ENCODE measurements at places on chromosomes 4 and X.

DNA sequence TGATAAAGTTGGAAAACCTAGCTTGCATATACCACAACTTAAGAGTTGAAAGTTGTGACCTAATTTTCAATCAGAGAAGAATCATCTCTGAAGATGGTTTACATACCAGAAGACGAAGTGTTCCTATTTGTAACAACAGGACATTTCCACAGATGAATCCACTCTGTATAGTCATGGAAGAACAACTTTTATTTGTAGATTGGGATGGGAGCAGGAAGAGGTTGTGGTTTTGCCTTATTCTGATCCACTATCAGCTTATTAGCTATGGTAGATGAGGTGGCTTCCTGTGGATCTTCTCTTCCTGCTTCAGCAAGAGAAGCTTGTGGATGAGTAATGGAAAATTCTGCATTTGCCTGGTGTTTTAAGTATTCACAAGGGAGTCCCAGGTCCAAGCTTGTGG lies 18.6 kb upstream of the SUPT20HL1 start:
- DNase-seq, result no peak

GRCh38 chr4:53088152-53088551 lies 226.0 kb downstream of the RASL11B start:
- no peak for DNase-seq

- DNase-seq, result peak; percentile 51
These were observed 460.3 kb downstream of the MID1IP1 start for GRCh38 chrX:39261446-39262147.

DNA sequence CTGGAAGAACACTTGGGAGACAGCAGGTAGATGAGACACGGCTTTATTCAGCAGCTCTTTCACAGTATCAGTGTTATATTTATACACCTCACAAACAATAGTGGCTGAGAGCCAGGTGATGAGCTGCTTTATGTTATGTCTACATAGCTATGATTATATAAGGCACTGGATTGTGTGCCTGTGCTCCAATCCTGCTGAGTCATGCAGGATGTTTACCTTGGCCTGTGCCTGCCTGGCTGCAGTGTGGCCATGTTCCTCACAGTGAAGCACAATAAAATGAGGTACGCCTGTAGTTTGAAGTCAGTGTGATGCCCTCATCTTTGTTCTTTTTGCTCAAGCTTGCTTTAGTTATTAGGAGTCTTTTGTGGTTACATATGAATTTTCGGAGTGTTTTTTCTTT lies 31.3 kb downstream of the CXCL13 start:
- peak; percentile 4 for DNase-seq

DNA sequence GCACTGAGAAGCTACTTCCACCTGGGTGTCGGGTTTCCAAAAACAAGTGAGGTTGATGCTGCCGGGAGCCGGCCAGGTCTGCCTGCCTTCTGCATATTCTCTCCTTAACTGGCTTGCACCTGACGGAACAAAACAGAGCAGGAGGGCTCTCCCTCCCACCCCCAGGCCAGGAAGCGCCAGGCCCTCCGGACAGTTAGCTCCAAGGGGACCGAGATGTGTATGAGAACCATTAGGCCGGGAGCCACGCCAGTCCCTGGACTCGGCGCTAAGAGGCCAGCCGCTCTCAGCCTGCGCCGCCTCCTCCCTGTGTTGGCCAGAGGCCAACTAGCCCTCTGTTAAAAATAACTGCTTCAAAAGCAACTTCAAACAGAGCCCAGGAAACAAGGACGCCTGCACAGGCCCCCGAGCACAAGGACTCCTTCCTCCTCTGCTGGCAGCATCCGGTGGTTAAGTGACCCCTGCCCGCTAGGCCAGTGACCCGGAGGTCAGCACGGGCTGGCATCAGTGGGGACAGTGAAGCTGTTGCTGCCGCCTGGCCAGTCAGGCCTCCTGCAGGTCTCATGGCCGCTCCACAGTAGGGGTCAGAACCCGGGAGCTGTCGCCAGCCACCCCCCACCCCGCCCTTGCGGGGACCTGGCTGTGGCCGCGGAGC lies 107.9 kb downstream of the ABLIM2 start:
- DNase-seq, result peak; percentile 80

DNA sequence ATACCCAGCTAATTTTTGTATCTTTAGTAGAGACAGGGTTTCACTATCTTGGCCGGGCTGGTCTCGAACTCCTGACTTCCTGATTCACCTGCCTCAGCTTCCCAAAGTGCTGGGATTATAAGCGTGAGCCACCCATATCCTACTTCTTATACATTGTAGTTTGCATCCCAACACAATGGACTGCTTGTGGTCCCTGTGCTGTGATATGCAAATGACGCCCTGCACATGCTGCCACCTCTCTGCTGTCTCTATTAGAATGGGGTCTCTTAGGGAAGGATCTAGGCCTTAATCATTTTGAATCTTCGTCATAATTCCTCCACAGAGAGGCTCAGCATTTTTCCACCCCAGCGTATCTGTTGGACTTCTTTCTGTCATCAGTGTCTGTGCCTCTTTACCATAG lies 595.9 kb downstream of the ADGRL3 start:
- no peak for DNase-seq

DNA sequence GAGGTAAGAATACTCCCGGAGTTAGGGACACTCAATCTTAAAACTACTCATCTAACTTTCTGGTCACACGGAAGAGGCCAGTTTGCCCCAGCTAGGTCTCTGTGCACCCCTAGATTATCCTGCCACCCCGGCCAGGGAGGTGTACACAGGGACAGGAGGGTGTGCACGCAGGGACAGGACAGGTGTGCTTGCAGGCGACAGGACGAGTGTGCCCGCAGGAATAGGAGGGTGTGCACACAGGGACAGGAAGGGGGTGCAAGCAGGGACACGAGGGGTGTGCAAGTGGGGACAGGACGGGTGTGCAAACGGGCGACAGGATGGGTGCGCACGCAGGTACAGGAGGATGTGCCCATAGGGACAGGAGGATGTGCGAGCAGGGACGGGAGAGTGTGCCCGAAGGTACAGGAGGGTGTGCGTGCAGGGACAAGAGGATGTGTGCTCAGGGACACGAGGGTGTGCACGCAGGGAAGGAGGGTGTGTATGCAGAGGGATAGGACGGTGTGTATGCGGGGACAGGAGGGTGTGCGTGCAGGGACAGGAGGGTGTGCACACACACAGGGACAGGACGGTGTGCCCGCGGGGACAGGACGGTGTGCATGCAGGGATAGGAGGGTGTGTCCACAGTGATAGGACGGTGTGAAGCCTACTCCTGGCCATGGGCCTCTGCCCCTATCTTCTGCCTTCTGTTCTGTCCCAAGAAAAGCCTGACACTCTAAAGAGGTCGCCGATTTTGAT lies 4.1 kb downstream of the TMEM271 start:
- DNase-seq, result no peak

DNA sequence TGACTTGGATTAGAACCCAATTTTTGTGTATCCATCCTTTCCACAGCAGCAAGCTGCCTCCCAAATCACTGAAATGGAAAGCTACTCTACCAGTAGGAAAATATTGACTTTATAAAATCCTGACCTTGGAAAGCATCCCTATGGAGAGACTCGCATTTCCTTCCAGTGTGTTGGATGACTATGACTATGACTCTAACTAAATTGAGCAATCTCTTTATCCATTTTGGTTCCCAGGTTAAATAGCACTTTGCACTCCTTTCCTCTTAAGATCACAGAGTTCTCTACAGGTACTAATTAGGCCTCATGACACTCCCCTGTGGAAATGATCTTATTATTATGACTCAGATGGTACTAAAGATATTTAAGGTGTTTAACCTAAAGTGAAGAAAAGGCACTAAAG lies 431.8 kb downstream of the PPARGC1A start:
- DNase-seq, result no peak

DNA sequence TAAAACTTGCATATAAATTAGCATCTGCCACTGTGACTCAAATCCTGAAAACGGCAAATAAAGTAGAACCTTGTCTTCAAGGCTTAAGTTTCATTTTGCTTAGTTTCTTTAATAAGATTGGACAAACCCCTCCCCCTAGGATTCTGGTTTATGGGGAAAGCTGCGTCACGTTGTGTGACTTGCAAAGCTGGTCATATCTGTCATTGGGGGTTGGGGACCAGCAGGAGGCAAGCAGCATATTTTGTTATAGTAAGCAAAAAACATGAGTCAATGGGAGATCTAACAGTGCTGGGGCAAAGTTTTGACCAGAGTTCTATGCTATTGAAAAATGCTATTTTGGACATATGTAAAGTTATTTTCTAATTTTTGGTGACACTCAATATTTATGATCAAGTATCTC lies 407.3 kb downstream of the PCDH18 start:
- peak; percentile 31 for DNase-seq

DNA sequence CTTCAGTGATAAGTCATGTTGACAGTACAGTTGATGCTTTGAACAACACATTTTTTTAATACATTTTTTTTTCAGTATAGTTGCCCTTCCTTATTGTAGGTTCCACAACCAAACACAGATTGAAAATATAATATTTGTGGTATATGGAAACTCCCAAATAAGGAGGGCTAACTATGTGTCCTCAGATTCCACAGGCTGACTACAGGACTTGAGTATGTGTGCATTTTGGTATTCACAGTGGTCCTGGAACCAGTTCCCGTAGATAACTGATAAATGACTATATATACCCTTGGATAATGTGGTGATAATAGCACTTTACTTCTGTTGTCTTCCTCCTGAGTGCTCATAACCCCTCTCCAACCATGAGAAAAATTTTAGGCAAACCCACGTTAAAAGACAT lies 111.6 kb upstream of the NUDT6 start:
- DNase-seq, result no peak

DNA sequence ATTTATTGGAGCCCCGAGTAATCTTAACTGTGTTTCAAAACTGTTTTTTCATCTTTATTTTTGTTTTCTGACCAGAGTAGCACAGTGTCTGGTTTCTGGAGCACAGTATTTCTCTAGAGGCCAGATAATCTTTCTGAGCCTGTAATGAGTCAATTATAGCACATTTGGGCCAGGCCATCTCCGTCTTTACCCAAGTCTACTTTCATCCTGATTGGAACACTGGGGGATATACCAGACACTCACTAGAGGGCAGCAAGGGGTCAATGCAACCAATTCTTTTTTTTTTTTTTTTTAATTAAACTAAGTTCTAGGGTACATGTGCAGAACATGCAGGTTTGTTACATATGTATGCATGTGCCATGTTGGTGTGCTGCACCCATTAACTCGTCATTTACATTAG lies 282.0 kb downstream of the ARHGAP24 start:
- DNase-seq, result peak; percentile 31

- DNase-seq, result peak; percentile 64
These were observed 18.5 kb downstream of the LAP3 start for GRCh38 chr4:17595471-17596005.

- DNase-seq, result no peak
These were observed 30.7 kb upstream of the SGMS2 start for GRCh38 chr4:107793996-107794395.

DNA sequence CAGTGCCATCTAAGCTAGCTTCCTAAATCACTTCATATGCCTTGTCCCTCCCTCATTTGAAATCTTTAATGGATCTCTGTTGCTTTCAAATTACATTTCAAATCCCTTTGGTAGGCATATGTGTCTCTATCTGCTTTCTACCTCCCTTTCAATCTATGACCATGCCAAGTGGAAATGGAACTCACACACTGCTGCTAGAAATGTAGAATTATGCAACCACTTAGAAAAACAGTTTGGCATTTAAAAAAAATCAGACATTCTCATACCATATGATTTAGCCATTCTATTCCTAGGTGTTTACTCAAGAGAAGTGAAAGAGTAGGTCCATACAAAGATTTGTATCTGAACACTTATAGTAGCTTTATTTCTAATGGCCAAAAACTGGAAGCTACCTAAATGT lies 413.5 kb upstream of the INTU start:
- no peak for DNase-seq

DNA sequence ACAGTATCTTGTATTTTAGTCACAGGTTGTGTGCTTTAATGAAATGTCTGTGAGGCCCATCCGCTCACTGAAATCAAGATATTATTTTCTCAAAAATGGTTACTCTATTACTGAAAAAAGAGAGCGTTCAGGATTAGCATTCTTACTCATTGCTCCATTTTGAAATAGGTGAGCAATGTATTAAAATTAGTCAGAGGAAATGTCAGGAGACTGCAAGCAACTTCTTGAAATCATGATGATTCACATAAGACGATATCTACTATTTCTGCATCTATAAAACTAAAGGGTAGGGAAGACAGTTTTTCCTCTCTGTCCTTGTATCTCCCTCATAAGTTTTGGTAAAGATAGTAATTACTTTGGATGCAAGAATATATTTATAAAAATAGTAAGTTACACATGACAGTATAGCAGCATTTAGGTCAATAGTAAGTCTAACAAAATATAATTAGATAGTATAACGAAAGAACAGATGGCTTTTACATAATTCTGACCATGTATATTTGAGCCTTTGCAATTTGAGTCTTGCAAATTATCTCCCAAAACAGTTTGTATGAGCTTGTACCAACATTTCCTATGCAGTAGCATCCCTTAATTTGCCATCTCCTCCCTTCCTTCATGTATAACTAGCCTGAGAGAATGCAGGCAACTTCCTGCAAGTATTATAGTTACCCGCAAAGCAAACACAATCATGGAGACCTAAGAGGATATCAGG lies 937.8 kb downstream of the PCDH7 start:
- no peak for DNase-seq

- DNase-seq, result no peak
These were observed 521.1 kb downstream of the CCSER1 start for GRCh38 chr4:90648311-90648710.

- DNase-seq, result no peak
These were observed 62.9 kb downstream of the SYTL5 start for GRCh38 chrX:38069273-38069672.

DNA sequence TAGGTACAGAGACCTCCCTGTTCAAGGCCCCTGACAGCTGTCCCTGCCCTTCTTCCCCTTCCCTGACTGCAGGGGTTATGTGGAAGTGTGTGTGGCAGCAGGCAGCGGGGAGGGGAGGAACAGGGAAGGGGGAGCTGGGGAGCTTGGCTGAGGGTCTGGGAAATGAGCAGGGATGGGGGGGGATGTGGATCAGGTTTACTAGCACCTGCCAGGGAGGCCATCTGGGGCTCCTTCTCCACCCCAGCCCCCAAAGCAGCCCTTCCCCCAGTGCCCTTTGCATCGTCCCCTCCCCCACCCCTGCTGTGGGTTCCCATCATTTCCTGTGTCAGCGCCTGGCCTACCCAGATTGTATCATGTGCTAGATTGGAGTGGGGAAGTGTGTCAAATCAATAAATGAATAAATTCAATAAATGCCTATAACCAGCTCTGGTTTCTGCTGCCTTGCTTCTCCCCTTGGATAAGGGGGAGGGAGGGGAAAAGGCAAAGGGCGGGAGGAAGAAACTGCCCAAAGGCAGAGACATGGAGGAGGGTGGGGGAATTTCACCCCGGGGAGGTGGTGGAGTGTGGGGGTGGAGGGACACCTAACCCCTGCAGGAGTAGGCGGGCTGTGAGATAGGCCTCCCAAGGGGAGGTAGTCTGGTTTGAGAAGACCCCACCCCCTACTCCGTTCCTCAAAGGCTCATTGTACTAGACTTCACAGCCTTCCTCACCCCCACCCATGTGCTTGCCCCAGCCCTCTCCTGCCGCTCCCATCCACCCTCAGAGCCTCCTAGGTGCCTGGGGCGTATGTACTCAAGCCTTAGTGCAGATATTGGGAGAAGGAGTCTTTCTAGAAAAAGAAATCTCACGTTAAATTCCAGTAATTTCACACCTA lies 3.2 kb downstream of the CXorf65 start:
- DNase-seq, result peak; percentile 16
